ENCODE measurements at places on chromosomes 1 and 21.
A peak's percentile ranks its signal among the peaks of the same experiment; 100 is the strongest.

DNA sequence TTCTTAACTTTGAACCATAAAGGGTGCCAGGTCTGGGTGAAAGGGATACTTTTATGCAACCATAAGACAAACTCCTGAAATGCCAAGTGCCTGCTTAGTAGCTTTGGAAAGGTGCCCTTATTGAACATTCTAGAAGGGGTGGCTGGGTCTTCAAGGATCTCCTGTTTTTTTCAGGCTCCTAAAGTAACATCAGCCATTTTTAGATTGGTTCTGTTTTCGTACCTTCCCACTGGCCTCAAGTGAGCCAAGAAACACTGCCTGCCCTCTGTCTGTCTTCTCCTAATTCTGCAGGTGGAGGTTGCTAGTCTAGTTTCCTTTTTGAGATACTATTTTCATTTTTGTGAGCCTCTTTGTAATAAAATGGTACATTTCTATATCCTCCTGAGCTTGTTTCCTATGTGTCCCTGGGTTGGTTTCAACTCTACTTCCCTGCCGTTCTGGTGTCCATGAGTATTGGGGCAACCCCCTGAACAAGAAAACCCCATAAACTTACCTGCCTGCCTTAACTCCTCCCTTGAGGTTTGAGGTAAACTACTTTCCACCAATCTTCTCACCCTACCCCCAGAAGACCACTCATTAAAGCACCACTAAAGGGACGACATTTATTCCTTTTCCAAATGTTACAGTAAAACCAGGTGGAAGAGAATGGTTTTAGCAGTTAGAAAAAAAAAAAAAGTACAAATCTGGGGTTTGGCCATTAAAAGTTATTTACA lies 2.6 kb downstream of the MARCKSL1 start:
- no peak for DNase-seq

DNA sequence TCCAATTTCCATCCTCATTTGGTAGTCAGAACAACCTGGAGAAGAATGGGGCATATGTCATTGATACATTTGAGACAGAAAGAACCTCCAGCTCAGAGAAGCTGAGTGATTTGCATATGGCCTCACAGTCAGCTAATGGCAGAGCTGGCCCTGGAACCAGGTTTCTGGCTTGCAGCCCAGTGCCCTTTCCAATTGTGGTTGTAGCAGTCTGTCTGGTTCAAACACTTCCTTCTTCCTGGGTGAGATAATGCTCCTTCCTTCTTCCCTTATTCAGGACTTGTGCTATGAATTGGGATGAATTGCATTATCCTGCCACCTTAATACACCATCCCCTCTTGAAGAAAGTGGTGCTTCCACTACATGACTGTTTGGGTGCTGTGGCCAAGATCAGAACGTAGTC lies 24.2 kb downstream of the SLC5A9 start:
- DNase-seq, result no peak

DNA sequence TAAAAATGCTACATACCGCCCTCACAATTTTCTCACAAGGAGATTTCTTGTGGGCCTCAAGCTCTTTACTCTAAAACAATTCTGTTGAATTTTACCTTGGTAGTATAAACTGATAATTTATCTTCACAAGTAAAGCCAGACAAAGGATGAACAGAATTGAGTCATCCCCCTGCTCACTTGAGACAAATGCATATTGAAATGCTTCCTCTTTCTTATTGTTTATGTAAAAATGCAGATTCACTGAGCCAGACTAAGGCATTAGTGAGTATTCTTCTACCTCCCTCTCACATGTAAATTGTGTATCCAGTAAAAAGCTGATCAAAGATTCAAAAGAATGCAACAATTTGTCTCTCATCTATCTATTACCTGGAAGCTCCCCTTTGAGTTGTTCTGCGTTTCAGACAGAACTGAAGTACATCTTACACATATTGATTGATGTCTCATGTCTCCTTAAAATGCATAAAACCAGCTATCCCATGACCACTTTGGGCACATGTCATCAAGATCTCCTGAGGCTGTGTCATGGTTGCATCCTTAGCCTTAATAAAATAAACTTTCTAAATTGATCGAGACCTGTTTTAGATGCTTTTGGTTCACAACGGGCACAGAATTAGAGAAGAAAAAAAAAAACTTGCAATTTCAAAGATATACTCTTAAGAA lies 743.1 kb upstream of the B3GALT2 start:
- no peak for DNase-seq

- no peak for DNase-seq
These were observed 50.3 kb downstream of the MYSM1 start for GRCh38 chr1:58649555-58649954.

DNA sequence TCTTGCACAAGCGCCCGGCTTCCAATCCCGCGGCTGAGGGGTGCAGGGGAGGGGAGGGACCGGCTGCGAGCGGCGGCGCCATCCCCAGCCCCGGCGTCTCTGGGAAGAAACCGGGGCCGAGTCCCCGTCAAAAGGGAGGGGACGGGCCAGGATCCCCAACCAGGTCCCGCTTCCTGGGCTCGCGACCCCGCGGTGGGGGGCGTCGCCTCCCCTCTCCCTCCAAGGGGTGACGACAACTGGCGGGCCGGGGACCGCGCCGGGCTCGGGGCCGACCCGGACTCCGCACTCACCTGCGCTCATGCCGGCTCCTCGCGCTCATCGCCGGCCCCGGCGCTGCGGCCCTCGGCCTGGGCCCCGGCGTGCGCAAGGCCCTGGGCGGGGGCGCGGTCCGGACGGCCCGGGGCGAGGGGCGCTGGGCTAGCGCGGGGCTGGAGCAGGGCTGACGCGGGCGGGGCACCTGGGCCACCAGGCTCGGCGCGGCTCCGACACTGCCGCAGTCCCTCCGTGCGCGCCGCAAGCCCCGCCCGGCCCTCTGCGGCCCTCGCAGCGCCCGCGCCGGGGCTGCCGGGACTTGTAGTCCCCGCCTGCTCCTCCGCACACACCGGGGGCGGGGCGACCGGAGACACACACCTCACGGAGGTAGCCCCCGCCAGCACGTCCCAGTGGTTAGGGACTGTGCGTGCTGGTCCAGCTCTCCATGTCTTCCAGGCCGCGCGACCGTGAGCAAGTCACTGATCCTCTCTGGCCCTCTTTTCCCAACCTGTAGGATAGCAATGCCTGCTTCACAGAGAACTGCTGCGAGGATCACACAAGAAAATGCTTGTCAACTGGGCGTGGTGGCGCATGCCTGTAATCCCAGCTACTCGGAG lies at the start of gene ATP13A2:
TSS of gene ATP13A2 (minus strand) at position 490 of the 869 bp plus-strand sequence. CDS start at position 300, 190 bp downstream.
- peak; percentile 94 for DNase-seq

GRCh38 chr1:62327360-62328055 lies 8.3 kb upstream of the KANK4 start:
- no peak for DNase-seq

DNA sequence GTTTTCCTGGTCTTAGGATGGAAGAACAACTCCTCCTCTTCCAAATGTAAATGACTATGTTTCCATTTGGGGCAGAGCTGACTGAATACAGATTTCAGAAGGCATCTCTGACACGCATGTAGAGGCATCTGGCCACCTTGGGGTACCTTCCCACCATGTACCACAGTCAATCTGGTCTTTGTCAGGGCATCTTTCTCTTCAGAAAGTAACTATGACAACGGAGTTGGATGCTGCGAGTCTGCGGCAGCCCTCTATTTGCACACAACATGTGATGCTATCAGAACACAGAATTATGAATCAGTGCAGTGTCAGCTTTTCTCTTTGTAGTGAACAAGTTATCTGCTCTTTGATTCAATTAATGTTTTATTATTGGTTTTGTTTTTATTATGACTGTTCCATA lies 94.7 kb downstream of the TSEN15 start:
- DNase-seq, result no peak

- DNase-seq, result peak; percentile 60
These were observed 28.3 kb downstream of the SCP2 start for GRCh38 chr1:52955129-52955970.

GRCh38 chr1:222790520-222790919 lies 24.3 kb upstream of the DISP1 start:
- no peak for DNase-seq

DNA sequence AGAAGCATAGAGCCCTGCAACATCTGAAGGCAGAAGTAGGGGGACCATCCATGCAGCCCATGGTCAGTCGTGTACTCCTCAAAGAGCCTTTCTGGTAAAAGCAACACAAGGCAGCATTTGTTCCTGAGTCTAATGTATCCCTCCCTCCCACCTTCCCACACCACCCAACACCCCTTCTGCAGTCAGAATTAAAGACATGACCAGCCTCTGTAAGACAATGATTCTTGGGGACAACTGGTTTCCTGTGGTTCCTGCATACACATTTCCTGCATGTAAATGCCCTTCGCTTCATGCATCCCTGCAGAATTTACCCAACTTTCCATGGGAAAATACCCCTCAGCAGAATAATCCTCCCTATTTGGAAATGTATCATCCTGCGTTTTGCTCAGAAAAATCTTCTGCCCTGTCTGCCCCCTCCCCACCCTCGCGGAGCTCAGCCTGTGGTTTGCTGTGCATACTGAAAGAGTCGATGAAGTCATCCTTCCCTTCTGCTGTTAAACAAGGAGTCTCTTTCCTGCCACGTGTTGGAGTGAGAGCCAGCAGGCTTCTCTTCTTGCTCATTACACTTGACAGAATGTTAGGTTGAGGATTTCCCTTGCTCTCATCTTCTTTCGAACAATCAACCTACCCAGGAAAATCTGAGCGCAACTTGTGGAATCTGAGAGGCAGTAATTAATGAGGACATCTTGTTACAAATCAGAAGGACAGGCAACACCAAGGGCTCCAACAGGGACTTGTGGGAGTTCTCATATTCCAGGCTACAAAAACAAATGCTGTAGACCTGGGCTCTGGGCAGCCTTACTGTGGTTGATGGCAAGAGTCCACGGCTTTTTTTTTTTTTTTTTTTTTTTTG lies 4.7 kb downstream of the TNN start:
- DNase-seq, result peak; percentile 58

GRCh38 chr21:26388731-26389231 lies 184.3 kb downstream of the CYYR1 start:
- peak; percentile 64 for DNase-seq

DNA sequence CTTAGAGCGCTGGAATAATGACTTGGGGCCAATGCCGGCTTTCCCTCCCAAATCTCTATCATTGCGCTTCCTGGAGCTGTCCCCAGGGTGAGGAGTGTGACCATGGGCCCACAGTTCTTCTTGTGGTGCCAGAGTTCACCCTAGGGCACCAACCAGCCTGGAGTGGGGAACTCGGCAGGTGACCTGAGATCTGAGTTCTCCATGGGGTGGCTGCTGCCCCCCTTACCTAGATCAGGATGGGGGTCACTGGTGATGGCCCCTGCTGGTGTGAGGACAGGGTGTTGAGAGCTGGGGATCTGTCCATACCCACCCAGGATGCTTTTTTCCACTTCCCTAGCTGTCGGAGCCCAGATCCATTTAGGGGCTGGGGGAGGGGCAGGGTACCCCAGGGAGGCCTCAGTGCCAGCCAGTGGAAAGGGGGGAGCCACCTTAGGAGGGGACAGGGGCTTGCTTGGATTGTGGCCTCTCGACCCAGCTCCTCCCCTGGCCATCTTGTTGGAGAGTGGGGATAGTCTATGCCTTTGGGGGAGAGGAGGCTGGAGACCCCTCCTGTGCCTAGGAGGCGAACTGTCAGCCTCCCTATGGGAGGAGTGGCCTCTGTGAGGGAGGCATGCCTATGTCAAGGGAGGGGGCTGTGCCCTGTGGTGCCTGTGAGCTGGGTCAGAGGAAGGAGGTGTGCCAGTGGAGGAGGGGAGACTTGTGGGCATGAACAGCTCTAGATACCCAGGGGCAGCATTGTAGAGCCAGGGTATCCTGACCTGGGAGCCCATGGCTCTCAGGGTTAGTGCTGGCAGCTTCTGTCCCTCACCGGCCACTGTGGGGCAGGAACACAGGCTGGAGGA lies 1.7 kb downstream of the FOXO6 start:
- DNase-seq, result no peak

- no peak for DNase-seq
These were observed 12.6 kb upstream of the HMGN2 start for GRCh38 chr1:26459573-26460031.

DNA sequence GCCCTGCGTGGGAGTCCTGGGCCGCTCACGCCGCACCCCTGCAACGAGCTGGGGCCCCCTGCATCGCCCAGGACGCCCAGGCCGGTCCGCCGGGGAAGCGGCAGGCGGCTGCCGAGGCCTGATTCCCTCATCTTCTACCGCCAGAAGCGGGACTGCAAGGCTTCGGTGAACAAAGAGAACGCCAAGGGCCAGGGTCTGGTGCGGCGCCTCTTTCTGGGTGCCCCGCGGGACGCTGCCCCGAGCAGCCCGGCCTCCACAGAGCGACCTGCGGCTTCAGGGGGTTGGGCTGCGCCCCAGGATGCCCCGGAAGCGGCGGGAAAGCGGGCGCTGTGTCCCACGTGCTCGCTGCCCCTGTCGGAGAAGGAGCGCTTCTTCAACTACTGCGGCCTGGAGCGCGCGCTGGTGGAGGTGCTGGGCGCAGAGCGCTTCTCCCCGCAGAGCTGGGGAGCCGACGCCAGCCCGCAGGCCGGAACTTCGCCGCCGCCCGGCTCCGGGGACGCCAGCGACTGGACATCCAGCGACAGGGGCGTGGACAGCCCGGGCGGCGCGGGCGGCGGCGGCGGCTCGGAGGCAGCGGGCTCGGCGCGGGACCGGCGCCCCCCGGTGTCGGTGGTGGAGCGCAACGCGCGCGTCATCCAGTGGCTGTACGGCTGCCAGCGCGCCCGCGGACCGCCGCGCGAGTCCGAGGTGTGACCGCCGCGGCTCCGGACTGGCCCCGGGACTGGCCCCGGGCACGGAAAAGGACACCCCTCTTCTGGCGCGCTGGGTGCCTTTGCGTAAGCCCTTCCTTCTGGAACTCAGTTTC lies 2.7 kb downstream of the FAM110D start:
- peak; percentile 73 for DNase-seq

- DNase-seq, result no peak
These were observed 878 bp downstream of the OR11L1 start for GRCh38 chr1:247840818-247841217.

- DNase-seq, result no peak
These were observed 7.2 kb downstream of the GPN2 start for GRCh38 chr1:26882696-26883463.

DNA sequence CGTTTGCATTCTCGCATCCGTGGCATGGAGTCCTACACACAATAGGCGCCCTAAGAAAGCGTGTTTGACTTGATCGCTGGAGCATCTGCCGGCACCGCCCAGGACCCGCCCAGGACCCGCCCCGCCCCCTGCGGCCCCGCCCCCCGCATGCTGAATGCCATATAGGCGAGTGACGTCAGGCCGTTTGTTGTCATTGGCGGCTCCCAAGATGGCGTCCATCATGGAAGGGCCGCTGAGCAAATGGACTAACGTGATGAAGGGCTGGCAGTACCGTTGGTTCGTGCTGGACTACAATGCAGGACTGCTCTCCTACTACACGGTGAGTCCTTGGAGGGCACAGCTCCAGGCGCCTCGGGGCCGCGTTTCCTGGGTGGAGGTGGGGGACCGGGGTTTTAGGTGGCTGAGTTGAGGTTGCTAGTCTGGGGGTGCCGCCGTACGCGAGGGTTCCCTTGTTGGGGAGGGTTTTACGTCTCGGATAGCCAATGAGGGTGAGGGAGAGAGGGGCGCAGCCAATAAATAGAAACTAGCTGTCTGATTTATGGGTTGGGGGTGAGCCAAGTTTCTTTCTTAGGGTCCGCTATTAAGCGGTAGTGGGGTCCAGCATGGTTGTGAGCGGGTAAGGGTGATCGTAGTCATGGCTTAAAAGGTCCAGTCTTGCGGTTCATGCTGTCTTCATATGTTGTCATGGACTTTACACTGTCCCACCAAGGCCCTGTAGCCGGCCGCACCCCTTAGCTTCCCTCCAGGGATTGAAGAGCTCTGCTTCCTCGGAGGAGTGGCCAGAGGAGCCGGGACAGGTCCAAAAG lies at the start of gene OSBPL9:
TSS of gene OSBPL9 (plus strand) at position 190 of the 806 bp plus-strand sequence. CDS start at position 209, 19 bp downstream.
- peak; percentile 96 for DNase-seq

Data from GM03348 (cell line).